ENCODE measurements at places on chromosomes 4 and X. TPM values are rescaled to one million over a fixed set of nuclear protein-coding genes. Genes with fewer than 3 reads are reported as not detected.

Gene TMEM156
- 0.74 TPM for total RNA-seq

Gene CHIC2
- 39.5 TPM for total RNA-seq

Gene EDNRA
- total RNA-seq, result 98.1 TPM

Gene HSPA4L
- 4.5 TPM for total RNA-seq

Gene SLC2A9
- 10.4 TPM for total RNA-seq

Gene RXFP1
- 1.2 TPM for total RNA-seq

Gene DSPP
- not detected for total RNA-seq

DNA sequence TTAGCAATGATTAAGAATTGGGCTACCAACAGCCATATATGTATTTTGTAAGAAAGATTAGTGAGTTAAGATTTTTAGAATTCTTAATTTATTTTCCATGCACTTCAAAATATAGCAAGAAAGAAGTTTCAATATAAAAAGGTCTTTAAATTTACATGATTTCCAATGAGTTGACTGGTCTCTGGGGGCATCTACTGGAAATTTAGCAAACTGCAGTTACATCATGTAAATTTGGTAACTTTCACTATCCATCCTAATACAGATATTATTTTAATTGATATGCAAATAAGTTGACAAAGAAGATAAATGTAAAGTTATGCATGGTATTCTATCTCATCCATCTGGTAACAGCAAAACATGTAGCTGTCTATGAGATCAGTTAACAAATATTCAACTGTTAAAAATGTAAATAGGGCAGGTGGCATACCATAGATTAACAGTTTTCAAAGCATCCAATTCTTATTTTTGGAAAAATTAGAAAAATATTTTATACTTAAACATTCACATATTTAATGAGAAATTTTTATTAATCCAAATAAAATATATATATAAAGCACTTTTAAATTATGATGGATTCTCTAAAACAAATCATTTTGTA is 29.1 kb downstream of the TTC29 start:
- DNase-seq, result no peak

- no peak for DNase-seq
Measured at GRCh38 chr4:160213366-160213765, 1110.5 kb downstream of the RAPGEF2 start.

DNA sequence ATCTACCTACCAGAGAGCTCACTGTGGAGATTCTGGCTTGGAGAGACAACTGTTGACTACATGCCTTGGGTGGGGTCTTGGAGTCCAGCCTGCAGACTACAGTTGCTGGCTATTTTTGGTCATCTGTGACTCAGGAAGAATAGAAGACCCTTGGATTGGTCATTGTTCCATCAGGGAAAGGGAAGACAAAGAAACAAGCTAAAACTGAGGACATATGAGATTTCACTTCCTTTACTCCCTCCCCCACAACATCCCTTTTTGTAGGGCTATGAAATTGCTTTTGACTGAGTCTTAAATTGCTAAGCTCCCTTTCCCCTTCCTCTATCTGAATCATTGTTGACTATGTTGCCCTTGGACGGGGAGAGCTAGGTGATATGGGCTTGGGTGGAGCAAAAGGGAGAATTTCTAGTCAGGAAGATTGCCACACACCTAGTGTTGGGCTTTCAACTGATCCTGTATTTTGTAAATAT is 11.7 kb downstream of the MSN start:
- DNase-seq, result no peak

- DNase-seq, result no peak
Measured at GRCh38 chr4:76059750-76060149, 14.8 kb upstream of the ART3 start.

DNA sequence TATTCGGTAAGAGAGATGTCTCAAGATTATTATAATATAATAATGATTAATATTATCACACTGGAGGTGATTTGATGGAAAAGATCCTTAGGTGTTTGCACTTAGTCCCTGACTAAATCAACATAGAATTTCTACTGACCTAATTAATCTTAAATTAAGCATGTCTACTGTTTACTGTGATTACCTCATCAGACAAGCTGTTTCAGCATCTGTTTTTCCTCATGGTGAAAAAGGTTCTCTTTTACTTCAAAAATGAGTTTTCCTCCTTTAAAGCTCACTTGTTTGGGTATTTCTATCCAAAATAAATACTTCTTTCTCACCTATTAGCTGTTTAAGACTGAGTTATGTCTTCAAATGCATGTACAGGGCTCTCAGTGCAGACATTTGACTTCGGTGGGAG is 407.8 kb downstream of the NKX6-1 start:
- DNase-seq, result no peak

DNA sequence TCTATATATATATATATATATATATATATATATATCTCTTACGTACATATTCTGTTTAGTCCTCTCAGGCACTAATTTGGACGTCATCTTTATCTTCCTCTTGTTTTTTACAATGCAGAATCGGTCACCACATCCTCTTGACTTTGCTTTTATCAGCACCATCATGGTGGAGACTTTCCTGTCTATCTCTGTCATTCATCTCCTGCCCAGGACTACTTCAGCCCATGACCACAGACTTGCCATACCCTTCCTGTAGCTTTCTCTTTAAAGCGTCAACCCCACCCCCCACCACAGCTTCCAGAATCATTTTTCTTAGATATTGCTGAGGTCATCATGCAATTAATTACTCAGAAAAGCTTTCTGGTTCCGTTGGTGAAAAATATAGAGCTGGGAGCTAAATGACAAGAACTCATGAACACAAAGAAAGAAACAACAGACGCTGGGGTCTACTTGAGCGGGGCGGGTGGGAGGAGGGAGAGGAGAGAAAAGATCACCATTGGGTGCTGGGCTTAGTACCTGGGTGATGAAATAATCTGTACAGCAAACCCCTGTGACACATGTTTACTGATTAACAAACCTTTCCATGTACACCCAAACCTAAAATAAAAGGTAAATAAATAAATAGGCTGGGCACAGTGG is 30.5 kb upstream of the PRKX start:
- no peak for DNase-seq

GRCh38 chr4:37726666-37727065 is 40.5 kb upstream of the RELL1 start:
- no peak for DNase-seq

DNA sequence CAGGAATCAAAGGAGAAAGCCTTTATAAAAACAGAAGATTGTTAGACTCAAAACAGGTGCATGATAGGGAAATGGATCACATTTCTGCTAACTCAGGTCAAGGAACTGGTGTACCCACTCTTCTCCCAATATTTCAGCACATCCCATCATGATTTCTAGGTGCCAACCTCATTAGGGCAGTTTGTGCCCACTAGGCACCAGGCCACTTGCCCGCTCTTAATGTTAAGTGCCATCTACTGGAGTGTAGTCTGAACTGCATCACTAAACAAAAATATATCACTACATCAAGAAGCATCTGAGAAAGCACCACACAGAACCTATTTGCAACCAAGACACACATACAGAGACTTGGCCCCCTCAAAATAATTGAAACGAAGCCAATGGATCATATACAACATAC is 140.4 kb upstream of the GRID2 start:
- DNase-seq, result no peak

GRCh38 chrX:115616943-115617563 is 56.1 kb downstream of the PLS3 start:
- no peak for DNase-seq

GRCh38 chr4:153211986-153212728 is 7.9 kb downstream of the TRIM2 start:
- no peak for DNase-seq

- DNase-seq, result no peak
Measured at GRCh38 chrX:12986164-12986779, 11.4 kb downstream of the TMSB4X start.

DNA sequence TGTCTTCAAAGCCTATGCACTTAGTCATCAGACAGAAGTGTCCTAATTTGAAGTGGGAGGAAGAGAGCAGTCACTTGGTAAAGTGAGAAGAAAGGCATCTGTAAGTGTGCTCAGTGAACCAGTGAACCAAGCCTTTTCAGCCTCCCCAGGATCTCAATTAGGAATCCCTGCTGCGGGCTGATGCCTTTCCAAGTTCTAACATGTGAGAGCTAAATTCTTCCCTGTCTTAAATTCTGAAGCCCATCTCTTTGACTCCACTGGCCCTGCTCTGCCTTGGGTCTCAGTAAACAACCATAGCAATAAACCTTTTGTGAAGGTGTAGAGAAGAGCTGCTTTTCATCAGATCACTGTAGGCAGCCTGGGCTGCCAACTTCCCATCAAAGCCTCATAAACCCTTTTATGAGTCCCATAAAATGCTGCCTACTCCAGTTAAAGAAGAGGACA is 701.2 kb upstream of the LCORL start:
- DNase-seq, result no peak

DNA sequence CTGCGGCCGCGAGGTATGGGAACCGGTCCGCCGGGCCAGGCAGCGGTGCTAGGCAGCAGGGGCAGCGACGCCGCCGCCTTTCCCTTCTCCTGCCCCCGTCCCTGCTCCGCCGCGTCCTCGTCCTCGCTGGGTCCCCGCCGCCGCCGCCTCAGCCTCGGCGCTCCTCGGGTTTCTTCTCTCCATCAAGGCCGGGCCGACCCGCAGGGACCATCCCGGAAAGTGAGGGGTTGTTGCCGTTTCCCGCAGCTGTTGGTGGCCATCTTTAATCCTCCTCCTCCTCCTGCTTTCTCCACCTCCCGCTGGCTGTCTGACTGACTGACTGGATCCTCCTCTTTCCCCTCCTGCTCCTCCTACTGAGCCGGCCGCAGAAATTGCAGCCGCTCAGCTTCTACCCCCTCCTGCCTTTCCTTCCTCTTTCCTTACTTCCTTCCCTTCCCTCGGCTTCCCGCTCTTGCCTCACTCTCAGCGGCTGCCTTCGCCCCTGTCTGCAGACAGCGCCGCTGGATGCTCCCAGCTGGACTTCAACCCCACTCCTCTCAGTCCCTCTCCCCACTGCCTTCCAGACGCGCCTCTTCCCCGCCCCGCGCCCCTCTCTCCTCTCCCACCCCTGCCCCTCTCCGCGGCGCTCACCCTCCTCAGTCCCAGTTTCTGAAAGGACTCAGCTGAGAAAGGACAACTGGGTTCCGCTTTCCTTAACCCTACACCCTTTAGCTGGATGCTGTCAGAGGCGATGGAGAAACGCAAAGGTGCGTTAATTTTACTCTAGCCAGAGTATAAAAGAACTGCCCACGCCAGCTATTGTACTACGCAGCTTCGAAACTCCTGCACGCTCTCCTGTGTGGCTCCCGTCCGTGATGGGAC is at the start of gene WDFY3:
TSS of gene WDFY3 (minus strand) at position 309 of the 861 bp plus-strand sequence. CDS start 106,099 bp downstream, outside the sequence.
- DNase-seq, result peak; percentile 86

DNA sequence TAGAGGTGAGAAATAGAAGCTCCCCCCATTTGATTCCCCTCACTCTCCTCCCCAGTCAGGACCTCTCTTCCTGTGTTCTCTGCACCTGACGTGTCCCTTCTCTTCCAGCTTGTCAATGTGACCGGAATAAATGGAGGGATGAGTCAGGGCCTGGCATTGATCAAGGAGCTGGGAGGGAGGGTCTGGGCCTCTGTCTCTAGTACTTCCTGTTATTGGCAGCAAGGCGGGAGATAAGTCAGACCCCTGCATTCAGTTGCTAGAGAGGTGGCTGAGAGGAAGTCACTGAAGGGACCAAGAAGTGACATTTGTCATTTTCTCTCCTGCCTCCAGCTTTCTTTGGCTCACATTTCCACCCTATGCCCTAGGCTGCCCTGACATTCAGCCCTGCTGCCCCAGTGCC is 35.1 kb upstream of the ZNF41 start:
- no peak for DNase-seq

DNA sequence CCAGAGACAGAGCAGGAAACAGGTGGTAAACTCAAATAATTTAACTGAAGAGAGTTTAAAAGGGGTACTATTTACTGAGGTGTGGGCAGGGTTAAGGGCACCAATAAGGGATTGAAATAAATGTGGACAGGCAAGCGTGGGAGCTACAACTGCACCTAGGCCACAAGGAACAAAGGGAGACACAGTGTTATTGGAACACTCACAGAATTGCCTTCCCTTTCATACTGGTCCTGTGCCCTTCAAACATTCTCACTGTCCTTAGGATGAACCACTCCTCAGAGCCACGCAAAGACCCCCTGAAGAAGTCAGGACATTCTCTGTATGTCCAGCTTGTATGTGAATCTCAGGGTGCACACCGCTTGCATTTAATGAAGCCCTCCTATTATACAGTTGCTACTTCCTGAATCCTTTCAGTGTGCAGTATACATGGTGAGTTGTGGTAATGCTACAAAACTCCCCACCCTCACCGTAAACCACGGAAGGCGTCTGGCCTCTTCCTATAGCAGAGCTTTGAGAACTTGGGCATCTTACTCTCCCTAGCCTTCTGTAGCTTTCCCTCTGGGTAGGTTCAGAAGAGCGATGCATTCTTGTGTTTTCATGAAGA is 9.6 kb upstream of the MRPL1 start:
- no peak for DNase-seq

- no peak for DNase-seq
Measured at GRCh38 chr4:168309781-168310180, 8.8 kb downstream of the DDX60 start.

GRCh38 chr4:1211371-1211770 is 37.6 kb downstream of the CTBP1 start:
- DNase-seq, result no peak

GRCh38 chr4:89253311-89253710 is 54.3 kb downstream of the GPRIN3 start:
- no peak for DNase-seq

GRCh38 chr4:154024097-154024694 is 235.3 kb upstream of the SFRP2 start:
- no peak for DNase-seq

- no peak for DNase-seq
Measured at GRCh38 chr4:55251342-55251741, 94.7 kb upstream of the SRD5A3 start.

DNA sequence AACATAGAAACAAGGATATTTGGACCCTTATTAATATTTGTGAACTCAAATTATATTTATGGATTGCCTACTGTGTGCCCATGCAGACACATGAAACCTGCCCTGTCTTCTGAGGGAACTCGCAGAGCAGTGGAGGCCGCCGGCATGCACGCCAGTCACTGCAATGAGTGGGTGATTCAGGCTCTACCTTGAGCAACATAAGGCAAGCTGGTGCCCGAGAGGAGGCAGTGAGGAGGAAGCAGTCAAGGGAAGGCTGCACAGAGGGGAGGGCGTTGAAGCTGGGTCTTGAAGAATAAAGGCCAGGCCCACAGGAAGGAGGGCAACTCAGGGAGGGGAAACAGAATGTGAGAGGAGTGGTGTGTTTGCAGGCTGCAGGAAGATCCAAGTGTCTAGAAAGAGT is 52.8 kb downstream of the PPEF2 start:
- no peak for DNase-seq

DNA sequence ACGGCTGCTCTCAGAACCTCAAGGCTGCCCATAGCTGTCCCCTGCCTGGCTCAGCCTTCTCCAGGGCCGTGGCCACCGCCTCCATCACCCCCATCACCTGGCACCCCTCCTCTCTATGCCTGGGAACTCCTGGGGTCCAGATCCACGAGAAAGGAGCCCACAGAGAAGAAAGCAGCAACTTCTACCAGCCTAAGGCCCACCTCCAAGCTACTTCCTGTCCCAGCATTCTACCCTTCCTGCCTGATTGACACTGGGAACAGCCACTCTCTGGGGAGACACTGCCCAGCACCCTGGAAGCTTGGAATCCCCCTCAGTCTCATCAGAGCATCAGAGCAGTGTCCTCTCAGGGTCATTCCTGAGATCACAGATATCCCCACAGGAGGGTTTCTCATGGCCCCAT is 36.9 kb upstream of the PROM1 start:
- no peak for DNase-seq
